ENCODE measurements at places on chromosomes 1 and 21.
A peak's percentile ranks its signal among the peaks of the same experiment; 100 is the strongest.

GRCh38 chr1:159025043-159025442 lies 15.3 kb downstream of the IFI16 start:
- no peaks in the 10 kb centered on the region for H3K4me1 ChIP-seq
- no peak overlapping the region for H3K27ac ChIP-seq

- H3K36me3 ChIP-seq, result no peaks in the 10 kb centered on the region
- no peaks in the 10 kb centered on the region for H3K4me1 ChIP-seq
- no peak overlapping the region for H3K27ac ChIP-seq
- DNase-seq, result no peak
Observed at GRCh38 chr1:25738499-25738898, 61.5 kb upstream of the SELENON start.

GRCh38 chr1:56097713-56098112 lies 481.6 kb downstream of the PLPP3 start:
- no peak overlapping the region for H3K27ac ChIP-seq
- no peaks in the 10 kb centered on the region for H3K36me3 ChIP-seq
- no peak overlapping the region for H3K4me3 ChIP-seq
- no peaks in the 10 kb centered on the region for H3K27me3 ChIP-seq
- no peaks in the 10 kb centered on the region for H3K4me1 ChIP-seq

DNA sequence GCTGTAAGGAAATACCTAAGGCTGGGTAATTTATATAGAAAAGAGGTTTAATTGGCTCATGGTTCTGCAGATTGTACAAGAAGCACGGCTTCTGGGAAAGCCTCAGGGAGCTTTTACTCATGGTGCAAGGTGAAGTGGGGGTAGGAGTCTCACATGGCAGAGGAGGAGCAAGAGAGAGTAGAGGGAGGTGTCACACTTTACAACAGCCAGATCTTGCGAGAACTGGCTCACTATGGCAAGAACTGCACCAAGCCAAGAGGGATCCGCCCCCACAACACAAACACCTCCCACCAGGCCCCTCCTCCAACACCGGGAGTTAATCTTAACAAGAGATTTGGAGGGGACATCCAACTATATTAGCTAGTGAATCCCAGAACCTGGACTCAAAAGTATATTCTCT lies 135.4 kb upstream of the SOD1 start:
- no peaks in the 10 kb centered on the region for H3K4me1 ChIP-seq
- DNase-seq, result no peak
- no peak overlapping the region for H3K27ac ChIP-seq
- H3K27me3 ChIP-seq, result no peaks in the 10 kb centered on the region
- no peaks in the 10 kb centered on the region for H3K36me3 ChIP-seq
- H3K4me3 ChIP-seq, result no peak overlapping the region

GRCh38 chr1:171654942-171655745 lies 2.7 kb upstream of the MYOC start:
- H3K36me3 ChIP-seq, result no peaks in the 10 kb centered on the region
- H3K4me1 ChIP-seq, result no peaks in the 10 kb centered on the region
- no peak overlapping the region for H3K4me3 ChIP-seq
- no peaks in the 10 kb centered on the region for H3K27me3 ChIP-seq
- no peak overlapping the region for H3K27ac ChIP-seq
- DNase-seq, result no peak

- no peaks in the 10 kb centered on the region for H3K36me3 ChIP-seq
- peaks cover 8% of the 10 kb centered on the region for H3K27me3 ChIP-seq
- DNase-seq, result no peak
Observed at GRCh38 chr1:53431805-53432565, 27.2 kb upstream of the DMRTB1 start.

GRCh38 chr1:96416111-96416595 lies 305.4 kb upstream of the PTBP2 start:
- DNase-seq, result peak; percentile 73
- no peaks in the 10 kb centered on the region for H3K36me3 ChIP-seq
- no peaks in the 10 kb centered on the region for H3K27me3 ChIP-seq
- no peak overlapping the region for H3K4me3 ChIP-seq
- H3K27ac ChIP-seq, result peak overlapping the region; percentile 85
- H3K4me1 ChIP-seq, result peaks cover 25% of the 10 kb centered on the region

DNA sequence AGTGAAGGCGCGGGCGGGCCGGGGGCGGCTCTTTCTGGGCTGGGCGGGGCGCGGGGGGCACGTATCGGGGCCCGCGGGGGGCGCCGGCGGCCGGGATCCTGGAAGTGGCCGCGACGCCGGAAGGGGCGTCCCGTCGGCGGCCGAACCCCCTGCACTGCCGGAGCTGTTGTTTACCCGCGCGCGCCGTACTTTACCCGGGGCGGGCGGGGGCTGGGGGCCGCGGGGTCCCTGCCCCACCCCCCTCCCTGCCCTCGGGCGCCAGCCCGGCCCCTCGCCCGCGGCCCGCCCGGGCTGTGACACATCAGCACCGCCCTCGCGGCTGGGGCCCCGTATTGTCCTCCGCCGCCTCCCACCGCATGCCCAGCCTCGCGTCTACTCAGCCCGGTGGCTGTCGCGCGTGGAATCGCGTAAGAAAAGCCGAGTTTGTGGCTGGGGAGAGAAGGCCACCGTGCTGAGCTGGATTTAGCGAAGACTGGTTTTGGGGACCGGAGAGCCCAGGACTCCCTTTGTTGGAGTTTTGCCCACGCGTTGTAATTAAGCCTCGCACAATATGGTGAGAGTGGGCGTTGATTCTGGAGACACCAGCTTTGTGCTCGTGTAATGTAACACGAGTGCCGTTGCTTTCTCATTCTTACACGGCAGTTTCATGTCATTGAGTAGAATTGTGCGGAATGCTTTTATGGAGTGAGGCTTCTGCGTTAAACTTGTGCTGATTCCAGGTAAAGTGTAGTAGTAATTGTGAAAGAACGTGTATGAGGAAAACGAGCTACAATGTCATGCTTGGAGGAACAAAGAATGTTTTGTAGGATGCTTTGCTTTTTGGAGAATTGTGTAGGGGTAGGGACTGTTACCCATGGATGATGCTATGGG lies 559 bp downstream of the BACH1 start:
- H3K4me3 ChIP-seq, result peak overlapping the region; percentile 68
- H3K27ac ChIP-seq, result peak overlapping the region; percentile 88
- no peak for DNase-seq
- H3K36me3 ChIP-seq, result peaks cover 8% of the 10 kb centered on the region
- no peaks in the 10 kb centered on the region for H3K27me3 ChIP-seq

GRCh38 chr21:45868086-45868485 lies 113.5 kb upstream of the COL6A1 start:
- H3K4me3 ChIP-seq, result no peak overlapping the region
- peaks cover 22% of the 10 kb centered on the region for H3K4me1 ChIP-seq
- H3K27ac ChIP-seq, result no peak overlapping the region
- no peaks in the 10 kb centered on the region for H3K36me3 ChIP-seq
- no peaks in the 10 kb centered on the region for H3K27me3 ChIP-seq

DNA sequence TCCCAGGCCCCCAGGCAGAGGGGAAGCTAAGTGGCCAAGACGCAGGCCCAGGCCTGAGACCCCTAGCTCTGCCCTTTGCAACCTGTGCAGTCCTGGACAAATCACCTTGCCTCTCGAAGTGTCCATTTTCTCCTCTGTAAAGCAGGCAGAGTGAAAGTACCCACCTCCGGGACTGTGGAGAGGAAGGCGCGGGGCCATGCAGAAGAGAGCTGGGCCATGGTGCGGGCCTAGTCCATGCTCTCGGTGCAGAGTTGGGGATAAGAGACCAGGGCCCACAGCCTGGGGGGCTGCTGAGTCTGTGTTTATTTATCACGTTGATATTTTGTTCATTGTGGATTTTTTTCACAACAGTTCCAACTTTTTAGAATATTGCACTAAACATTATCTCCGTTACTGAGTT lies 160.2 kb upstream of the VAMP3 start:
- H3K4me3 ChIP-seq, result no peak overlapping the region
- no peak overlapping the region for H3K27ac ChIP-seq
- no peaks in the 10 kb centered on the region for H3K4me1 ChIP-seq
- no peaks in the 10 kb centered on the region for H3K36me3 ChIP-seq
- peak; percentile 27 for DNase-seq

DNA sequence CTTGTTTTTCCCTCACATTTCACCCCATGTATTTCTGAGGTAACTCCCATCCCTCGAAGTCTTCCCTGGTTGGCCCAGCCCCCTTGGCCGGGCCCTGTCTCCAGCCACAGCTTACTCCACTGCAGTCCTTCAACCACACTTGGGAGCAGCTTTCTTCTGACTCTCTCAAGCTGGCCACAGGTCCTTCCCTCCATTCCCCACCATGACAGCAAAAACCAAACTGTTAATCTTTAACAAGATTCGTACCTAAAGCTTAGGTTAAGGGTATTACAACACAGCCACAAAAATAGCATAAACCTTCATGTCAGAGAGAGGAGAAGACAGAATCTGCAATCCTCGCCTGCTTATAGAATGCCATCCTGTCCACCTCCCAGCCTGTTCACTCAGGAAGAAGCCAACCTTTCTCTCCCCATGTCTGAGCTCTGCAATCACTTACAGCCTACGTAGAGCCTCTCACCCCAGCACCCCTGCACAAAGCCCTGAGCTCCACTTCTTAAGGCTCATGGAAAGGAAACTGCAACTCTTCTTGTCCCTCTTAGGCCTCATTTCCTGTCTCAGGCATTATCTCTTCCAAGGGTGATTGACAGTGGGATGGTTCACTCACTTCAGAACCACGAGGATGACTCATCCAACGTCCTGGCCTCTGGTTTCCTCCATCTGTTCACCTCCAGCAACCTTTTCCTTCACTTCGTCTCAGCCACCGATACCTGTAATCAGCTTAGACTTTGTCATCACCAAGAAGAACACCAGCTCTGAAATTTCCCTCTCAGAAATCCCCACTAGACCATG lies 72.8 kb downstream of the CD2 start:
- H3K36me3 ChIP-seq, result no peaks in the 10 kb centered on the region
- H3K4me3 ChIP-seq, result no peak overlapping the region
- no peaks in the 10 kb centered on the region for H3K27me3 ChIP-seq
- no peak for DNase-seq
- H3K4me1 ChIP-seq, result peaks cover 9% of the 10 kb centered on the region

GRCh38 chr1:213679153-213679552 lies 308.6 kb upstream of the PROX1 start:
- H3K4me3 ChIP-seq, result no peak overlapping the region
- no peak for DNase-seq
- H3K27me3 ChIP-seq, result no peaks in the 10 kb centered on the region
- H3K36me3 ChIP-seq, result no peaks in the 10 kb centered on the region
- no peaks in the 10 kb centered on the region for H3K4me1 ChIP-seq

DNA sequence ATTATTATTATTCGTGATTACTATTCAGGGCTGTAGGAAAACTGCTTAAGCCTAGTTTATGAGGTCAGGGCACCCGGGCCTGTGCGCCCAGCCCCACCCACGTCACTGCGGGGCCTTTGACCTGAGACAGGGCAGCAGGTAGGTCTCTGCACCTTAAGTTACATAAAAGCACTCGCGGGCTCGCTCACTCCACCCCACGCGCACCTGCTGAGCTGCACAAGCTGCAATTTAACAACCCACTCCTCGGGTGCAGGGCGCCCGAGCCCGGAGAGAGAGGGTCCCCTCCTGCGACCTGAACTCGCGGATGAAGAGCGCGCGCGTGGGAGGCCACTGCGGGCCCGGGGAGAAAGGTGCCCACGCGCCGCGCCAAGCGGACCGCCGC lies 477 bp downstream of the ICMT start:
- peak overlapping the region; percentile 100 for H3K4me3 ChIP-seq
- peaks cover 7% of the 10 kb centered on the region for H3K4me1 ChIP-seq
- H3K36me3 ChIP-seq, result peaks cover 39% of the 10 kb centered on the region
- H3K27me3 ChIP-seq, result no peaks in the 10 kb centered on the region
- H3K27ac ChIP-seq, result peak overlapping the region; percentile 50

- no peaks in the 10 kb centered on the region for H3K4me1 ChIP-seq
- no peaks in the 10 kb centered on the region for H3K36me3 ChIP-seq
- no peak overlapping the region for H3K27ac ChIP-seq
- H3K4me3 ChIP-seq, result no peak overlapping the region
- peaks cover 21% of the 10 kb centered on the region for H3K27me3 ChIP-seq
Observed at GRCh38 chr1:17895986-17896385, 140.9 kb downstream of the ACTL8 start.

DNA sequence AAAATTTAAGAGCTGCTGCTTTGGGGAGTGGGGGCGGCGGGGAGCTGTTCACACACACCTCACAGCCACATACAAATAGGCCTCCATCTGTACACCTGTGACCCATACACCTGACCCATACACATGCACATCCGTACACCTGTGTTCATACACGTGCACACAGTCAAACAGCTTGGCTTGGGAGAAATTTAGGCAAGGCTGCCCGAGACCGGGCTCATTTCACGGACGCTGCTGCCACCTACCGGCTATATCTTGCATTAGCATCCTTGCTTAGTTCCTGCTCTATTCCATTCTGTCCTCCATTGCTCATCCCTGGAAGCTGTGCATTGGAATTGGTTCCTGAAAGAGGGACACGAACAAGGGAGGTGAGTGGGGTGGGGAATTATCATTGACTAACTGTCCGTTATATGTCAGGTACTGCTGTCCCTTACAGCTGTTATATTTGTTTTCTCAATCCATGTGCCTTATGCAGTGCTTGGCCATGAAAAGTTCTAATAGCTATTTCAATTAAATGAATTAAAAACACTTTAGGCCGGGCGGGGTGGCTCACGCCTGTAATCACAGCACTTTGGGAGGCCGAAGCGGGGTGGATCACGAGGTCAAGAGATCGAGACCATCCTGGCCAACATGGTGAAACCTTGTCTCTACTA lies 37.1 kb upstream of the EPB41 start:
- DNase-seq, result no peak
- H3K36me3 ChIP-seq, result no peaks in the 10 kb centered on the region

DNA sequence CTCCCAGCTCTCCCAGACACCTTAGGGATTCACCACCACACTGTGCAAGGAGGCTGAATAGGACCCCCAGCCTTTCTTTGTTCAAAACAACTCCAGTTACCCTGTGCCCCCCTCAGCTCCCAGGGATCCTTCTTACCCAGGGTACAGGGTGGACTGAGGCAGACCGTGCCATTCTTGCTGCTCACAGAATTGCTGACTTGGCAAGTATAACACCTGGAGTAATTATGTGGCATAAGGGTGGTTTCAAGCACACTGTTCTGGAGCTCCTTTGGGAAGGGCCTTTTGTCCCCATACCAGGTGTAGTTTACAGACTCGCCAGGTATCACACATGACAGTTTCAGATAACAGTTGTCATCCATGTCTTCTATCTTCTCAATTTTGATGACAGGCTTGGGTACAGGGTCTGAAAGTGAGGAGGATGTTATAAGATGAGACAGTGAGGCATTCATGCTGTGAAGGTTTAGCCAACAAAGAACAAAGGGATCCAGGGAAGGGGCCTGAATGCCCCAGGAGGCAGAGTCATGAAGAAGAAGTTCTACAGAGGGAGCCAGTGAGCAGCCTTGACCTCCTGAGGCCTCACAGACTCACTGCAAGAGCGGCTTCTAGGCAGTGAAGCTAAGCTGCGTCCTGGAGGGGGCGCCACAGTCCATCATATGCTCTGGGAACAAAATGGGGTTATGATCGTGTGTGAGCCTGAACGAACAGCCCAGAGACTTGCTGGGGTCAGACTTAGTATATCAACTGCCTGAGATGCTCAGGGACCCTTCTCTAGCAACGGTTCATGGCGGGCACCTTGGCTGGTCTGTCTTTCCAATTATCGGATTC lies 30.3 kb downstream of the CD48 start:
- no peaks in the 10 kb centered on the region for H3K27me3 ChIP-seq
- no peak overlapping the region for H3K4me3 ChIP-seq
- no peaks in the 10 kb centered on the region for H3K36me3 ChIP-seq
- no peak for DNase-seq
- no peak overlapping the region for H3K27ac ChIP-seq
- no peaks in the 10 kb centered on the region for H3K4me1 ChIP-seq

Measured in RWPE2 (cell line).